ENCODE measurements at places on chromosomes 3 and 15.

- no peak for DNase-seq
Measured at GRCh38 chr15:82952158-82953081, at the start of gene HOMER2. Gene HOMER2 (minus strand): TSS chr15:82952720. CDS start chr15:82952535, 185 bp downstream.

DNA sequence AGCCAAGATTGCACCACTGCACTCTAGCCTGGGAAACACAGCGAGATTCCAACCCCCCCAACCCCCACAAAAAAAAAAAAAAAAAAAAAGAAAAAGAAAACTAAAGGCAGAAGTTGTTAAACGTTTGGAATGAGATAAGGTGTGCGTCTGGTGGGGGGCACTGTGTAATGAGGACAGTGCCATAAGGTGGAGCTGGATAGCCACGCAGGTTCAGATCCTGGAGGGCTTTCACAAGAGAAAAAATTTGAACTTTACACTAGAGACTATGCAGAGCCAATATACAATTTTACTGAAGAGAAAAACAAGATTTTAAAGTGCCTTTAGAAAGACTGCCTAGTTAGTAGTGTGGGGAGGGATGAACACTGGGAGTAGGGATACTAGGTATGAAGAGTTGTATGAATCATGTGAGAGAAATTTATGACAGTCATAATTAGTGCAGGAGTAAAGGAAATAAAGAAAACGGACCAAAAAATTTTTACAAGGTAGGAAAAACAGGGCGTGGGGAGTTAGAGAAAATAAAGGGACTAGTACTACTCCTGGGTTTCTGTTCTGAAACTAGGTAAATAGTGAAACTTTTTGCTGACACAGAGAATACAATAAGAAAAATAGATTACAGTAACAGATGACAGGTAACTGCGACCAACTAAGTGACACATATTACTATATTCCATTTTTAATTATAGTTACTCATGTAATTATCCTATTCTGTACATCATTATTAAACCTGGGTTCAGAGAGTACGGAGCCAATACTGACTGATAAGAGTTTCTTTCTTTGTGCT, 108.1 kb downstream of the PEAK1 start:
- no peak for DNase-seq

- no peak for DNase-seq
Measured at GRCh38 chr3:129123314-129124060, 1.9 kb upstream of the RAB43 start.

- no peak for DNase-seq
Measured at GRCh38 chr15:39058351-39059131, 493.9 kb upstream of the RASGRP1 start.

DNA sequence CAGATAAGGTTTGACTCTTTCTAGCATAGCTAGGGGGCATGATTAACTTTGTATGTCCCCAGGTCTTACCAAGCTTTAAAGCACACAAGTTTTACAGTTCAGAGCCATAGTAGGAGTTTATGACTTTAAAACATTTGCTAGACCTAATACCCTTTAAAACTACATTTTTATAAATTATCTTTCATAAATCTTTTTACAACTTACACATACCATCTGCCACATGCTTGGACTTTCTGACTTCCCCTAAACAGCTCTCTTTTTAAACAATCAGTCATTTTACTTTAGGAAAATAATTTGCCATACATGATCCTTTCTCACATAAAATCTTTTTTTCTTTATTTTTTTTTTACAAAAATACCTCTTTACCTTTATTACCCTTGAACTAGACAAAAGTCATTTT, 735.3 kb upstream of the CADM2 start:
- no peak for DNase-seq

- DNase-seq: no peak
Measured at GRCh38 chr3:124391774-124392173, 338.5 kb upstream of the UMPS start.

GRCh38 chr3:82012775-82013174, 251.3 kb upstream of the GBE1 start:
- DNase-seq: no peak

- DNase-seq: no peak
Measured at GRCh38 chr15:42404461-42405235, 45.3 kb downstream of the CAPN3 start.

DNA sequence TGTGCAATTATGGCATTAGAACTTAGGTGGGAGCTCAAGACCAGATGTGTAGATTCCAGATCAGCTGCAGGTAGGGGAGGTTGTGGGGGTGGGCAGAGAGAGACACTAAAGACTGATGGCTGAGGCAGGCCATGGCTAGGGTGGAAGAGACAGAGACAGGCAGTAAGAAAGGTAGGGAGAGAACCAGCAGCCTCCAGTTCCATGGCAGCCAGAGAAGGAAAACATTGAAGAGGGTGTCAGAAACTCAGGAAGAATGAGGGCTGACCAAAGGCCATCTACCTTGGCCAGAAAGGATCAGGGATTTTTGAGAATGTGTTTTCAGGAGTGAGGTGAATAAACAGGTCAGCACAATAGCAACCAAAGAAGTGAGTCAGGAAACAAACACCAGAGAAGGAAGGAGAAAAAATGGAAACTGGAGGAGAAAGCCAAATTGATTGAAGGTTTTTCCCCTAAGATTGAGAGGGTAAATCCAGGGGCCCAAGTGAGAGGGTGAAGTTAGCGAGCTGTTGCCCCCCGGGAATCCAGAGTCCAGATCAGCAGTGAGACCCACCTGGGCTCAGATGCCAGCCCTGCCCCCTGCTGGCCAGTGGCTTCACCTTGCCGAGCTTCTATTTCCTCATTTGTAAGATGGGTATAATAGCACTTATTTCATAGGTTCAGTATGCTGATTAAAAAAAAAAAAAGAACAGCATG, 41.0 kb downstream of the ABHD2 start:
- DNase-seq: peak; percentile 36

- DNase-seq: no peak
Measured at GRCh38 chr3:33441225-33441976, 1.2 kb upstream of the UBP1 start.

DNA sequence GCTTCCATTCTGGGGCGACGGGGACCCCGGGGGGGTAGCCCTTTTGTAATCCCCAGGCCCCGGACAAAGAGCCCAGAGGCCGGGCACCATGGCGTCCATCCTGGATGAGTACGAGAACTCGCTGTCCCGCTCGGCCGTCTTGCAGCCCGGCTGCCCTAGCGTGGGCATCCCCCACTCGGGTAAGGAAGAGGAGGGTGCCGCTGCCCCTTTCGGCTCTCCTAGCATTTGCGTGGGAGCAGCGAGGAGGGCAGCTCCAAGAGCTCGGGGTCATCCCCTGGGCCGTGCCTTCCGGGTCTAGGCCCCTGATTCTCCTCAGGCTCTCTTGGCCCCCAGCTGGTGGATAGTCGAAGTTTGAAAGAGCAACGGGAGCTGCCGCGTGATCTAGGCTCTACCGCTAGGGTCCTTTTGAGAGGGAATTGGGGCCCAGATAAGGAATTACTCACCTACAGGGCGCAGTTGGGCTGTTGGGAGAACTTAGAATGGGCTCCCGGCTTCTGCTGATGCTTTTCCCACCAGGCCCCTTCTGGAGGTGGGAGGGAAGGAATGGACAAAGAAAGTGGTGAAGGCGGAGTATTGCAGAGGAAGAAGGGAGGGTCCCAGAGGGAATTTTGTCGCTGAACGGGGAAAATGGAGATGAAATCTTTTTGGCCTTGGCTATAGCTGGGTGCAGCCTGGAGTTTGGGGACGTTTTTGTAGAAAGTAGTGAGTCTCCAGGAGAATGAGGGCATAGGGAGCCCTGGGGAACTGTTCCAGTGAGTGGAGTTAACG, 615 bp downstream of the VPS18 start:
- DNase-seq: no peak

- DNase-seq: no peak
Measured at GRCh38 chr3:46893146-46893748, 15.7 kb downstream of the PTH1R start.

- DNase-seq: no peak
Measured at GRCh38 chr3:80116281-80116680, 348.5 kb upstream of the ROBO1 start.

DNA sequence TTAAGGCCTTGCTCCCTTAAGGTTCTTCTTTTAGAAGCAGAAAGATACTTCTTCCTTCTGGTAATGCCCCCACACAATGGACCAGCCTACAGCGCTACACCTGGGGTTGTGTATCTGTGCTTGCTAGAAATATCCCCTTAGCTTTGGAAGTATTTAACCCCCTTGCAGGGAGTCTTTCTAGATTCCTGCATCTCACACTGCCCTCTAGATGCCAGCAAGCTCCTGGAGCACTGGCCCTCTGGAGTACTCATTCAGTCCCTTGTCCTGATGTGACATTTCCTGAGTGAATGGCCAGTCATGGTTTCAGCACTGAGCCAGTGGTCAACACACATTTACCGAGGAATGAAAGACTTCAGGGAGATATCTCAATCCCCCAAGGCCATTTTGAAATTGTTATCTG, 30.4 kb upstream of the RBP2 start:
- no peak for DNase-seq

- DNase-seq: no peak
Measured at GRCh38 chr3:142028243-142028777, 121.0 kb downstream of the TFDP2 start.

GRCh38 chr3:139836698-139837464, 98.1 kb upstream of the CLSTN2 start:
- no peak for DNase-seq

- no peak for DNase-seq
Measured at GRCh38 chr15:89972085-89972484, 29.0 kb upstream of the ZNF710 start.

- no peak for DNase-seq
Measured at GRCh38 chr3:160842021-160843005, 86.3 kb downstream of the PPM1L start.

GRCh38 chr15:91863621-91864255, 10.2 kb downstream of the SLCO3A1 start:
- no peak for DNase-seq

DNA sequence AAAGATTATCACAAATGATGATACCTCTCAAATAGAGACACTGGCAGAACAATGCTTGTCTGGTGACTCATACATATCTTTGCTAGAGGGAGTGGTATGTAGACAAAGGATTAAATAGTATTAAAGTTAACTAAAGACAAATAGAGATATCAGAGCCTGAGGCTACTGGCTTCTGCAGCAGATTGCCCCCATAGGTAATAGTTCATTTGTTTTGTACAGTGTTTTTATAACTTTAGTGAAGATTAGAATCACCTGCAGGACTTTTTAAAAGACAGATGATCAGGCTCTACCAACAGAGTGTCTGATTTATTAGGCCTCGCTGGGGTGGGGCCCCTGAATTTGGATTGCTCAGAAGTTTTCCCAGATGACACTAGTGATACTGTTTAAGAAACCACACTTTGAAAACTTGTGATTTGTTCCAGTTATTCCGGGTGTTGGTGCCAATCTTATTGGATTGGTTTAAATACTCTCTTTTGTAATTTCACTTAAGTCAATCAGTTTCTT, 96.4 kb downstream of the NAALADL2 start:
- no peak for DNase-seq

GRCh38 chr3:43259626-43260025, 26.7 kb upstream of the SNRK start:
- no peak for DNase-seq

- no peak for DNase-seq
Measured at GRCh38 chr3:32734756-32735155, 49.8 kb downstream of the CNOT10 start.

- no peak for DNase-seq
Measured at GRCh38 chr15:40498418-40498817, 27.6 kb downstream of the CHST14 start.

DNA sequence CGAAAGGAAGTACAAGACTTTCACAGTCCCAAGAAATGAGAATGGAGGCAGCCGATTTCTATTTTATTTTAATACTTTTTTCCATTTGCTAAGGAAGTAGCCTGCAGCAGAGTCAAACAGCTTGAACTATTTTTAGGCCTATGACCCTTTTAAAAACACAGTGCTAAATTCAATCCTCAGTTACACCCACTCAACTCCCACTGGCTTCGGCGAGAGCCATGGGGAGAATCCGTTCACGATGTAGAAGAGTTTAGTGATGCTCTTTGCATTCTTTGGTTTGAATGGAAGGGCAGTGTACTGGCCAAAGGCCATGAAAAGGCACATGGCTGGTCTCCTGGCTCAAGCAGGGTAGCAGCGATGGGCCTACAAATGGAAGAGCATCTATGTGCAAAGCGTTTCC, 343.5 kb downstream of the FOXP1 start:
- DNase-seq: no peak

GRCh38 chr15:36601497-36601932, 22.1 kb downstream of the CDIN1 start:
- no peak for DNase-seq

DNA sequence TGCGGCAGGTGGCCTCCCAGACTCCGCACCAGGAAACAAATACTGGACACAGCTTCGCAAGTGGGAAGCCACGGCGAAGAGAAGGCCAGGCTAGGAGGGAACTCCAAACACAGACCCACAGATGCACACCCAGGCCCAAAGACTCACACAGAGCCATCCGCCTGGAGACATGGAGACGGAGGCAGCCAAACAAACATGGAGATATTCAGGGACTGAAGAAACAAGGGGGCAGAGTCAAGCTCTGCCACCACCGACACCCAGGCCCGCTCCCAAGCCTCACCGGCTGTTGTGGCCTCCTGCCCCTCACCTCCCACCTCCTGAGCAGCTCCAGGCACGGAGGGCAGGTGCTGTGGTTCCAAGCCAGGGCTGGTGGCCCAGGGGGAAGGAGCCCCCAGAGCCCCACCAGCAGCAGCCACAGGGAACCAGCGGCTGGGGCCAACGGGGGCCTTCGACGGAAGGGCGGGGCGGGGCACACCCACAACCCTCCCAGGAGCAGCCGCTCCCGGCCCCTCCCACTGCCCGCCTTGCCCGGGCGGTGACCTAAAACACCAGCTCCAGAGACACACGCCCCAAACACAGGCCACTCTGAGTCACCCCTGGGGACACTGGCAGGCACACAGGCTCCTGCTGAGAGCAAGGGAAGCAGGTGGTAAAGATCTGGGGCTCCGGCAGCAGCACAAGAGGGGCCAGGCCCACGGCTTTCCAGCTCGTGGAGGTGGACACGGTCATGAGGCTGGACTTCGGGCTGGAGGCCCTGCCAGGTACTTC, 31.9 kb downstream of the TNK2 start:
- DNase-seq: no peak

- no peak for DNase-seq
Measured at GRCh38 chr15:88917760-88918159, 4.6 kb upstream of the MFGE8 start.

DNA sequence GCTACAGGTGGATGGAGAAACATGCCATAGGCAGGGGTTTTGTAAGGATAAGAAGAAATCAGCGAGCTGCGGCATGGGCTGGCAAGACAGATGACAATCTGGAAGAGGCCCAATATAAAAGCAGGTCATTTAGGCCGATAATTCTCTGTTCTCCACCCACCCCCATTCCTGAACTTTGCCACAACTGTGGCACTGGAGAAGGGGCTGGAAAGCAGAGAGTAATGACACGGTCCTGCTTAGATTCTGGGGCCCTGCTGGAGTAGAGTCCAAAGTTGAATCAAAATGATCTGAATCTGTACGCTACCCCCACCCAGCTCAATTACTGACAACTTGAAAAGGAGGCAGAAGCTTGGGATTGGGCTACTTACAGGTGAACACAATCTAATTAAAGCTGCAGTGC, 18.4 kb upstream of the BUB1B start:
- no peak for DNase-seq
